Hepatocyte (in vitro differentiated cells): ENCODE measurements at places on chromosomes 4 and X. TPM values are rescaled to one million over a fixed set of nuclear protein-coding genes. Genes with fewer than 3 reads are reported as not detected.

Gene DRP2
- polyA plus RNA-seq = 0.11 and 0.22 TPM in 2 replicates

Gene F9
- 1.5 and 2.8 TPM in 2 replicates for polyA plus RNA-seq

Gene FDCSP
- not detected in 2 replicates for polyA plus RNA-seq

Gene MSMO1
- 249 and 391 TPM in 2 replicates for polyA plus RNA-seq

Gene RAB33A
- polyA plus RNA-seq = 7.7 and 11.2 TPM in 2 replicates

Gene C4orf50
- not detected in 2 replicates for polyA plus RNA-seq

DNA sequence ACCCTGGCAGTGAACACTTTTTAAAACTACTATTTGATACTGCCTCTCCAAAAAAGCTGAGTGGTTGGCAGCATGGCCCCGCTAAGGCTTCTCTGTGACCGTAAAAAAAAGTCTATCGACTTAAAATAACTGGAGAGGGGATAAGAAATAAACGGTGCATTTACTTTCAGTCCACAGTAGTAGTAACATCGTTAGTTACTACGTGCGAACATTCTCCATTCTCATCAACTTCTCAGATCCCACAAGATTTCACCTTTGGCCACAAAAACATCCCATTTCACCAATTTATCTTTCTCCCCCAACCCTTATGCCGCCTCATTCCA lies 524 bp upstream of the EXOSC9 start:
- no peak for DNase-seq

- DNase-seq = no peak
These were observed 5.0 kb downstream of the CENPU start for GRCh38 chr4:184728858-184729257.

DNA sequence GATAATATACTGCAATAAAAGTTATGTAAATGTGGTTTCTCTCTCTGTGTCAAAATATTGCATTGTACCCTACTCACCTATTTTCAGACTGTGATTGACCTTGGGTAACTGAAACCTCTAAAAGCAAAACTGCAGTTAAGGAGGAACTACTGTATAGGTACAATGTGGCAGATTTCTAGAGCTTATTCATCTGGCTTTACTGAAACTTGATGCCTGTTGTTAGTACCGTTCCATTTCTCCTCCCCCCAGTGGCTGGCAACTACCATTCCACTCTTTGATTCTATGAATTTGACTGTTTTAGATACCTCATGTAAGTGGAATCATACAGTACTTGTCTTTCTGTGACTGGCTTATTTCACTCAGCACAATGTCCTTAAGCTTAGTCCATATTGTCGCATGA lies 61.9 kb downstream of the HOPX start:
- DNase-seq = no peak

GRCh38 chr4:122764071-122764820 lies 31.7 kb downstream of the BBS12 start:
- DNase-seq = no peak

DNA sequence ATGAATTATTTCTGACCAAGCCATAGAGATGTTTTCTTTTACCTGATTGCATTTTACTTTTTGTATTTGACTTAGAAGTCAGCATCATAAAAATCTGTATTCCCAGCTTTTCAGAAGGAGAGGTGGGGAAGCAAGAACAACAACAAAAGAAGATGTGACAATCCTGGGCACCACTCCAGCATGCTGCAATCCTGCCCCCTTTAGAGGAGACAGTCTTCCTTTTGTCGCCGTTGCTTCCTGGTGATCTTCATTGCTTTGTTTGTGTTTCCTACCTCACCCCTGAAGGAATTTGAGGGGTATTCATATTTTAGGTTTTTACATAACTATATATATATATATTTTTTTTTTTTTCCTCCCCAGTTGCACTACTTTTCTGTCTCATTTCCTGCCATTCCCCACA lies 3.7 kb downstream of the QRFPR start:
- no peak for DNase-seq

DNA sequence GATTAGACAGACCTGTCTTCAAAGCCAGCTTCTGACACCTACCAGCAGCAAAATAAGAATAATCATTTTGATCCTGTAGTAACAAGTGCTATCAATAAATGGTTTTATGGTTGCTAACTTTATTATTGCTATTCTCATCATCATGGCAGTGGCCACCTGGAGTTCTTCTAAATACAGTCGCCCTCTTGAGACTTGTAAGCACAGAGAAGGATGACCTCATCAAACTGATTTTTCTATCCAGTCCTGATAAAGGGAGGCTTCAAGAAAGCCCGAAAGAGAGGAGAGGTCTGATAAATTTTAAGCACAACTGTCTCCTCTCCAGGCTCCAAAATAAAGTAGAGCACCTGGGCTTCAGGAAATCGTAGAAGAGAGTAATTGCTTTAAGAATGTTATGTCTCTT lies 286.4 kb downstream of the USP46 start:
- no peak for DNase-seq

DNA sequence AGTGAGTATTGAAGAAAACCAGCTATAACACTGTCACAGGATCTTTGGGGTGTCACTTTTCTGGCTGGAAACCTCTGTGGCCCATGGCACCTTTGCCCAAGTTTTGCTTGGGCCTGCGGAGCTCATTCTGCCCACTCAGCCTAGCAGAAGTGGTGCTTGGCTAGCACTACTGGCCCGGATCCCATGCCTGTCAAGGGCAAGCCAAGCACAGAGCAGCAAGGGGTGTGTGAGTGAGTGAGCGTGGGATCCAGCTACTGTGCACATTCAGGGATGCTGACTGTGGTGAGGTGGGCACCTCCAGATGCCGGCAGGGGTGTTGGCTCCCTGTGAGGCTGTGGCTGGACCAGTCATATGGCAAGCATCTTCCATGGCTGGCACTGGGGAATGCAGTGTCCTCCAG lies 55.4 kb upstream of the RASGEF1B start:
- no peak for DNase-seq

GRCh38 chrX:38458071-38458470 lies 103.3 kb upstream of the TSPAN7 start:
- peak; percentile 8 for DNase-seq

DNA sequence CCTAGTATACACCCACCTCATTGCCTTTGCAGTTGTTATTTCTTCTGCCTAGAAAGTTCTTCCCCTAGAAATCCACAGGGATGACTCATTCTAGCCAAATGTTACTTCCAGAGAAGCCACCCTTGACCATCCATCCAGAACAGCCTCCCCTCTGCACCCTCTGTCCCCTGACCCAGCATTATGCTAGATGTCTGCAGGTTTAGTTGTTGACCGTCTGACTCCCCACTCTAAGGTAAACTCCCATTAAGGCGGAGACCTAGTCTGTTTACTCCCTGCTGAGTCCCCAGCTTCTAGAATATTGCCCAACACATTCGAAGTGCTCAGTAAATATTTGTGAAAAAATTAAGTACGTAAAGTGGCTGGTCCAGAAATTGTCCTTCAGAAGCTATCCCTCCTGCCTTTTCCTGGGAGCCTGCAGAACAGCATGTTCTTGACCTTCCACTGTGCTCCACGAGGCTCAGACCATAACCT lies 11.0 kb downstream of the SRD5A3 start:
- peak; percentile 28 for DNase-seq

DNA sequence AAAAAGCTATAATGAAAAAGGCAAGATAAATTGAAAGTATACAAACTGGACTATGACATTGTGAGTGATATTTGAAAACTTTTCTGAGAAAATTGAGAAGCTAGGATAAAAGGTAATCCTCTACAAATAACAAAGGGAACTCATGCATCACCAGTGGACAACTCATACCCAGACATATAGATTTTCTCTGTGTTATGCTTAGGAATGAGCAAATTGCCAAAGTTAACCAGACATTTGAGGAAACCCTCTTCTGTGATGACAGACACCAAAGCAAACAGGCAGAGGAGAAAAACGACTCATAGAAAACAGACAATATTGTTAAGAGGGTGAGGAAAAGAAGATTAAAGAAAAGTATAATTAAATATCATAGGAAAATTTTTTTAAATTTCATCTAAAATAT lies 186.5 kb downstream of the MAB21L2 start:
- no peak for DNase-seq

DNA sequence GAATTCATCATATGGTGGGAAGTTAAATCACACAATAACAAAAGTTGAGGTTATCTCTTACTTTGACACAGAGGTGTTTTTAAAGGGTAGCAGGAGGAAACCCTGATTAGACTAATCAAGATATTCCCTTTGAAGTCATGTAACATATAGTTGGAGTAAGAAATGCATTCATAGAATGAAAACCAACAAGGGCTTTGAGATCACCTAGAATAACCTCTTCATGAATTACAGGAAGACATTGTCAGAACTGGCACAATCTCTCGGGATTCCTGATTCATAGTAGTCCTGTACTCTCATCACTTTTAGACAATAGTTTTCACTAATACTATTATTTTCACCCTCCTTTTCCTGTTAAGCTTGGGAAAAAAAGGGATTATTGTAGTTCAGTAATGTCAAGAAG lies 170.2 kb downstream of the PPP3CA start:
- DNase-seq = no peak

GRCh38 chrX:16454926-16455325 lies 195.0 kb upstream of the S100G start:
- no peak for DNase-seq

DNA sequence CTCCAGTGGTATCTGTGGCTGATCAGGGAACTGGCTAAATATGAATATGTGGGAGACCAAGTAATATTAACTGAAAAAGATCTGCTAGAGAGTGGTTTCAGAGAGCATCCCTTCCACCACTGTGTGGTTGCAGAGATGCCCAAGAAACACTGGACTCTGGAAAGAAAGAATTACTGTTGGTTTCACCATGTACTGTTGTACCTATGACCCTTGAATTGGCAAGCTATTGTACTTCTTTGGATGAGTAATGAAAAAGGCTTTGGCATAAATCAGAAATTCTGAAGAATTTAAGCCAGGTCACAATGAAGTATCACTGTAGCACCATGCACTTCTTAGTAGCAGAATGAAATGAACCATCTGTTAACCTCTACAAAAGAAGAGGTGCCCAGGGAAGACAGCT lies 134.4 kb upstream of the INTU start:
- DNase-seq = no peak
